ENCODE measurements at places on chromosomes 11 and 22. TPM values are rescaled to one million over a fixed set of nuclear protein-coding genes. Genes with fewer than 3 reads are reported as not detected.

GRCh38 chr11:24688981-24689380 is 192.1 kb downstream of the LUZP2 start:
- DNase-seq: no peak

DNA sequence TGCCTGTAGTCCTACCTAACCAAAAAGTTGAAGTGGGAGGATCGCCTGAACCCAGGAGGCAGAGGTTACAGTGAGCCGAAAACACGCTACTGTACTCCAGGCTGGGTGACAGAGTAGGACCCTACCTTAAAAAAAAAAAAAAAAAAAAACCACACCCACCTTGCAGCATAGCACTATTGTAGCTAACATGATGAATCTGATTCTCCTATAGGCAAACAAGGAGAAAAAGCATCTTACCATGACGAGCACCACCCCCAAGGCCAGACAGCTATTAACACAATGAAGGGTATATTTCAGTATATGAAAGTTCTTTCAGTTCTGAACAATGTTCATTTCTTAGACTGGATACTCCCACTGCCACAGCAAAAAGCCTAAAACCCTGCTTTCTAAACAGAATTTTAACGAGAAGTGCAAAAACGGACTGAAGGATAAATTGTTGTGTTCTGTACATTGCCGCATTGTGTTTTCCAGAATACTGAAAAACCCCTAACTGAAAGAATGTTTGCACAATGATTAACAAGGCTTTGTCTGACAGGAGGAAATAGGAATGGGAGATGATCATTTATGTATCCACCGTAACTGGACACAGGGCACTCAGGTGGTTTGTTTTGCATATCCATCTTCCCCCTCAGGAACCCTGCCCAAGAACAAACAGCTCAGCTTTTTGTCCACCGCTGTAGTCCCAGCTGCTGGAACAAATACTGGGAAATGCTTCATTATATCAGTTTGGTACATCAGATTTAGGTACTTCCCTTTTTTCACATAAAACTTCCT is 8.9 kb downstream of the PISD start:
- DNase-seq: no peak

GRCh38 chr11:13141731-13142709 is 132.9 kb downstream of the RASSF10 start:
- DNase-seq: no peak

DNA sequence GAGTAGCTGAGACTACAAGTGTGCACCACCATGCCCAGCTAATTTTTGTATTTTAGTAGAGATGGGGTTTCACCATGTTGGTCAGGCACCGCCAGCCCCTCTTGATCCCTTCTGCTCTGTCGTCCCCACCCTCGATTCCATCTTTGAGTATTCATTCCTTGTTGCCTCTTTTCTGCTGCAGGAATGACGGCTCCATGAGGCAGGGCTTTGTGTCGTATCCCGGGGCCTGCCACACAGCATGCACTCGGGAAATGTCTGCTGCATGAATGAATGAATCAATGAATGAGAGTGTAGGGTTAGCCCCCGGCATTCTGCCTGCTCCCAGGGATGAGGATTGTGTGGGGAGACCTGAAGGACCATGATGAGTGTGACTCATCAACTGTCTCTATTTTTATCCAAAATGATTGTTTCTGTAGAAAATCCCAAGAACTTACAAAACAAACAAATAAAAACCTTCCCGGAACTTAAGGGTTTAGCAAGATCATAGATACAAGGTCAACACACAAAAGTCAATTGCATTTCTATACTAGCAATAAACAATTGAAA is 54.6 kb upstream of the SLC22A12 start:
- no peak for DNase-seq

GRCh38 chr22:49965091-49966040 is 4.8 kb downstream of the PIM3 start:
- no peak for DNase-seq

DNA sequence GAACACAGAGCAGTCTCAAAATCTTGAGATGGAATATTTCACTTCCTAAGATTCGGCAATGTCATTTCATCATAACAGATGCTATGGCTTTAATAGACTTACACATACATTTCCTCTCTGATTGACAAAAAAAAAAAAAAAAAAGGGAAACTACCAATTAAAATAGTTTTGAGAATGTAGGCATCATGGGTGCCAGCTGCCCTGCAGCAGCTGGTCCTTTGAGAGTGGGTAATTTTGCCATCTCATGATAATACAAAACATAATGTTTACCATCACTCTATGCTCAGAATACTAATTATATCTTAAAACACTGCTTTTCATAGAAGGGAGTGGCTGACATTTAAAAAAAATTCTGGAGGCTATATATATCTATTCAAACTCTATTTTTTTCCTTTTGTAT is 775.6 kb upstream of the CCDC90B start:
- DNase-seq: no peak

GRCh38 chr11:32348502-32348901 is 86.8 kb downstream of the WT1 start:
- no peak for DNase-seq

The MTFP1 gene
- total RNA-seq: 68.0 TPM
